Frontal cortex (tissue), 4 donors: ENCODE measurements at places on chromosomes 1 and 21.

- DNase-seq: no peak
Measured at GRCh38 chr1:194279975-194280374, 1093.6 kb upstream of the B3GALT2 start.

DNA sequence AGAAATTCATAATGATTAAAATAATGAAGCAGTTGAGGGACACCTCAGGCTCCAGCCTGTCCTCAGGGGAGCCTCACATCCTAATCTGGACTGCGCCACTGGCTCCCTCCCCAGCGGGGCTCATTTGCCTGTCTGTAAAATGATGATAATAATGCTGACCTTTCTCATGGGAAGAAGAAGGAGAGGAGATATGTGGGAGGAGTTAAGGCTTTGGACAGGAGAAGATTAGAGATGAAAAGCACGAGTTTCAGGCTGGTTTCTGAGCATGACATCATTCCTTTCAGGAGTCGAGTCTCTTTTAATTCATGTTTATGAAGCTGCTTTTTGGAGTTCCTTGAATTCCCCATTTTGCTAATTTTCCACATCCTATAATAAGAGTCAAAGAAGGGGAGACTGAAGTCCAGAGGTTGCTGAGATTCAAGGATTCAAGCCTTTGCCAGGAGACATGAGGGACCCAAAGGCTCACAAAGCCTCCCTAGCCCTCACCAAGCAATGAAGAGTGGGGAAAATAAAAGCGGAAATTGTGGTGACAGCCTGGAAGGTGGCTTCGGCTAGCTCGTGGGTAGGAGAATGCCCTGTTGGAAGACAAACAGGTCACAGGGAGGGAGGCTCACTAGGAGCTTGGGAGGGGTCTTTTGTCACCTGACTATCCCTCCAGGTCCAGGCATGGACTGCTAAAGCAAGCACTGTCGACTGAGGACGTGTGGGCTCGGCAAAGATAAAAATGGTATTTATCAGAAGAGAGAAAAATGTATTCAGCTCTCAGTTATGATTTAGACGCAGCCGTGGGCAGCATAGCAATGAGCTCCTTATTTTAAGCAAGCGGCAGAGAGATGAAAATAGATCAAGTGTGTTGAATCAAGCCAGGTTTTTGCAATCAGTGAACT is 27.5 kb upstream of the STMN1 start:
- no peak for DNase-seq

- DNase-seq: no peak
Measured at GRCh38 chr1:19210772-19211549, 895 bp upstream of the UBR4 start.

GRCh38 chr1:33220676-33221384 is 35.5 kb upstream of the ZNF362 start:
- no peak for DNase-seq

DNA sequence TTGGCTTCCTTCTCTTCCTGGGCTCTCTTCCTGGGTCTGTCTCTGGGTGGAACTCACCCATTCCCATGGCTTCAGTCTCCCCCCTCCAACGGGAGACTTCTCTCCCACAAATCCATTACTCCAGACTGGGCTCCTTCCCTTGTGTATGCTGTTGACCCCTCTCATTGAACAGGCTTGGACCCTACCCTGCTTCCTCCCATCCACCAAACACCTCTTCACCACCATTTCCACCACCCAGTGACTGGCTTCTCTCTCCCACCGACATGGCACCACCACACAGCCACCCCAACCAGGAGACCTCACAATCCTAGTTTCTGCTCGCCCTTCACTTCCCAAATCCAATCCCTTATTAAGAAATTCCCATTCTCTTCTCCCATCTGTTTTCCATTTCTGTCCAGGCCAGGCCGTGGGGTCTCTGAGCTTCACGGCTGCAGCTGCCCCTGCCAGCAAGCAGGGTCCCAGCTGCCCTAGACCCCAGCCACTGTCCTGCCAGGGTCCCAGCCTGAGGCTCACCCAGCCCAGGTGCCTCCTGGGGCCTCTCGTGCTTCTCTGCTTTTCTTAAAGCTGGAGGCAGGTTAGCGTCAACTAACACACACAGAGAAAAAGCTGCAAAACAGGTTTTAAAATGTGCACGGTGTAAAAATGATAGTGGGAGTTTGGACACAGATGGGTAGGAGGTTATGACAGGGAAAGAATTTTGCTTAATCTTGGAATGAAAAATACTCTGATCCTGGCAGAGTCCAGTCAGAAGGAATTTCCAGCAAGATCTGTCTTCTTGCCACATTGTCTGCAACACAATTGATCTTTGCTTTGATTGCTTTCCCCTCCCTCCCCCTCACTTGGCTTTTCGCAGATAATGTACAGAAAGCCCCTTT is 383.8 kb upstream of the VAMP3 start:
- no peak for DNase-seq

DNA sequence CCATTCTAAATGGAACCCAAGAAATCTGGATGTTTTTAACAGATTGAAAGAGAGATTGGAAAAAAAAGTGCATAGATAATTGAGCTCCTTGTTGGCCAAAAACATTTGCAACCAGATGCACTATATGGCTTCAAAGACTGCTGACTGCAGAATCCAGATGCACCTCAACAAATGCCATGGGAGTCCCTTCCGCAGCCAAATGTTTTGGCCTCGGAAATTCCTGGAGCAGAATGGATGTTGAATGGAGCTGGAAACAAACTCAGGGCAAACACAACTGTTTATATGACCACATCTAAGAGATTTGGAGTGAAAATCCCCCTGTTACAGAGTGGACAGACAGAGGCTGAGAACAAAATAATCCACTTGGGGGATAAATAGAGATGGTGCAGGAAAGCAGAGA is 285.0 kb upstream of the NFIA start:
- no peak for DNase-seq

DNA sequence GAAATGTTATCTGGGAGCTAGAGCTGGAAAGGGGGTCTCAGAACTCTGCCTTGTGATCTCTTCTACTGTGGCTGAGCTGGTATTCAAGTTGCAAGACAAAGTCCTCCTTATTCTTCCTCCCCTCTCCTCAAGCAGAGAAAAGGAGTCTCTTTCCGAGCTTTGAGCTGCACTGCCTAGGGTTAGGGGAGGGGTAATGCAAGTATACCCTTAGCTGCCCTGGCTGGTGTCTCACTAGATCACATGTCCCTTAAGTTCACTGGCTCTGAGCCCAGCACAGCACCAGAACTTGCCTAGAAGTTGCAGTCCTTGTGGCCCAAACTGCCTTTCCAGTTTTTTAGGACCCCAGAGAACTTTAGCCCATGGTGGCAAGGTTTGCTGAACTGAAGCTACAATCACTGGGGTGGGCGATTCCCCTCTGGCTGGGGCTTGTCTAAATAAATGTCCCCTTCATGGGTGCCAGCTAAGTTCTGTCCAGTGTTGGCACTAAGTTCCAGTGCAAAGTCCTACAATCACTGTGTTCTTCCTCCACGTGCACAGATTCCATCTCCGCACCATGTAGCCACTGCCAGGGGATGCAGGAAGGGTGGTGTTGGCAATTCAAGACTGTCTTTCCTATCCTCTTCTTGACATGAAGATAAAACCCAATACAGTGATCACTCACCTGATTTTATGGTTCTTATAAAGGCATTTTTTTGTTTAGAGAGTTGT is 22.7 kb upstream of the CHIA start:
- DNase-seq: no peak

- no peak for DNase-seq
Measured at GRCh38 chr1:204885790-204886189, 15.1 kb downstream of the NFASC start.

DNA sequence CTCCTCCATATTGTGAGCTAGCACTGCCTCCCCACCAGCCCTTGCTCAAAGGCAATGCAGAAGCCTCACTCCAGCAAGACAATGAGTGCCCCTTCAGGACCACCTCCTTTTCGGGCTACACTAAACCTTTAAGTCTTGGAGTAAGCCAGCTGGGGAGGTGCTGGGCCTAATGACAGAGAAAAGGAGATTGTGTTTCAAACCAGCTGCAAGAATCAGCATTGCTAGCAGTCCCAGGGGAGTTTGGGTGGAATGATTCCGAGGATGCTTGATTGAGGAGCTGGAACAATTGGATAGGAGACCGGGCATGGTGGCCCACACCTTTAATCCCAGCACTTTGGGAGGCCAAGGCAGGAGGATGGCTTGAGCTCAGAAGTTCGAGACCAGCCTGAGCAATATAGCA is 54.1 kb upstream of the GPR37L1 start:
- DNase-seq: no peak

DNA sequence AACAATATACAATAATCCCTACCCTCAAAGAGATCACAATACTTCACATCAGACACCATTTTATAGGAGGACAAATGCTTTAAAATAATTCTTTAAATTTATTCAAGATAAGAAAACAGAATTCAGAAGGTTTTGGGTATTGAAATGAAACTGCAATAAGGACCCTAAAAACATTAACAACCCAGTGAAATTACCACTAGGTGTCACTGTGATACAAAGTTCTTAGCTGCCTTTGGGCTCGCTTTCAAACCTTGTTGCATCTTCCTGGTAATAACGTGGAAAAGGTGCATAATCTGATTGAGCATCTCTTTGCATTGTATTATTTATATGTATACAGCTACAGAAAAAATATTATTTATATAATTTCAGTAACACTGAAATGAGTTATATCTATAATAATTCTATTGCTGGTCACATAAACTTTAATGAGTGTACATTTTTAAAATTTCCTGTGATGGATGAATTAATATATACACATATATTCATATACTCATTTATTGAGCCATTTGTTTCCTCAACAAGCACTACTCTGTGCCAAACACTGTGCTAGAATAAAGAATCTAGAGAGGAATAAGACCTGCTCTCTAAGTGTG is 185.2 kb downstream of the FAF1 start:
- peak; percentile 14 for DNase-seq

DNA sequence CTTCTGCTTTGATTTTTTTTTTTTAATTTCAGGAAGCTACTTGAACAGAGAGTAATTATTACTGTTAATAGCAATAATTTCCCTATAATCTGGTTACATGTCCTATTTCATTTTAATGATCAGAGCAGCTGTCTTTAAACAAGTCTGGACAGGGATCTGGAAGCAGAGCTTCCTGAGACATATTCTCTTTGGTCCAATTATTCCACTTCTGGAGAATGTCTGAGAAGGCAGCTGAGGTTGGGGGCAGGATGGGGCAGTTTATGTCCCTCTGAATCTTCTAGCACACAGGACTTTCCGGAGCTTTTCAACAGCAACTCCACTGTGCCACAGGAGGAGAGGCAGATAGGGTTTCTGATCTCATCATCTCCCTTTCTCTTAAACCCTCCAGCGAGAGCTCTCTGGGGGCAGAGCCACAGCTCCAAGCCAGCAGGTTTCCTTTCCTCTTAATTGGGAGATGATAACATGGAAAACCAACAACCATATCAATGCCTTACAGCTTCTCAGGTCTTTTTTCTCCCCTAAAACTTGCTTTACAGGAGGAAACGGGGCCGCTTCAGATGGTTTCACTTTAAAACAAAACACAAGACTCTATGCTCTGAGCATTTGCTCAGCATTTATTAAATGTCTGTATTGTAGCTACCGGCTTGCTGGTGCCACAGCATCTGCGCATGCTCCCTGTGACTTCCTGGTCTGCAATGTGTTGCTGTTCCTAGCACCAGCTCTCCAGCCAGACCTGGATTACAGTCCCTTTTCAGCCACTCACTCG is 425.7 kb upstream of the USP24 start:
- peak; percentile 13 for DNase-seq

- no peak for DNase-seq
Measured at GRCh38 chr1:95437011-95437410, 203.0 kb downstream of the RWDD3 start.

- no peak for DNase-seq
Measured at GRCh38 chr1:240607006-240607405, 4.9 kb downstream of the GREM2 start.

- DNase-seq: no peak
Measured at GRCh38 chr21:29520171-29520570, 221.4 kb downstream of the BACH1 start.

DNA sequence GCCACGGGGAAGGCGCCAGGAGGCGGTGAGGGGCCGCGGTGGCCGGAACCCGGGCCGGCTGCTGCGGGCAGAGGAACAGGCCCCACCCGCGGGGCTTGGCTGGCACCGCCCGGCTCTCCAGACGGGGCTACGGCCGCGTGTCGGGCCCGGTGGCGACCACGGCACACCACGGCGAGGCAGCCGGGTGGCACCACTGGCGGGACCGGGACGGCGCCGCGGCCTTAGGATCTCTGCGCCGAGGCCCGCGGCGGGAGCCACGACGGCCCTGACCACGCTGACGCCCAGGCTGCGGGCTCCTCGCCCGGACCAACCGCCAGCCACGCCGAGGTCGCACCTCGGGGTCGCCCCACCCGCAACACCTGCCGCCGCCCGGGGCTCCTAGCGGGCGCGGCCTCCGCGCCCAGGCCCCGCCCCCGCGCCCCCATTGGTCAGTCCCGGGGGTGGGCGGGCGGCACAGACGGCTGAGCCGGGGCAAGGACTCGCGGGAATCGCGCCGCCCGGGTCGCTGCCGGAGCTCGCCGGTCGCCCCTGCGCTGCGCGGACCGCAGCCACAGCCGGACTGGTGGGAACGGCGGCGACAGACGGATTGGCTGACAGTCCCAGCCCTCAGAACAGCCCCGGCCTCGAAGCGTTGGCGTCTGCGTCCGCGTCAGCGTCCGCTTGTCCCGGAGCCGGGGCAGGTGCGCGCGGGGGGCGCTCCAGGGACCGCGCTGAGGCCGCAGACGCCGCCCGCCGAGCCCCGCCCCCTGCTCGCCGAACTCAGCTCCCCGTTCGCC is at the start of gene BMP8A:
Gene BMP8A, plus strand, starts transcription at position 491 of the 776 bp plus-strand sequence. CDS start 356 bp downstream, outside the sequence.
- peak; percentile 85 for DNase-seq

GRCh38 chr1:175287849-175288248 is 95.3 kb upstream of the KIAA0040 start:
- DNase-seq: no peak

DNA sequence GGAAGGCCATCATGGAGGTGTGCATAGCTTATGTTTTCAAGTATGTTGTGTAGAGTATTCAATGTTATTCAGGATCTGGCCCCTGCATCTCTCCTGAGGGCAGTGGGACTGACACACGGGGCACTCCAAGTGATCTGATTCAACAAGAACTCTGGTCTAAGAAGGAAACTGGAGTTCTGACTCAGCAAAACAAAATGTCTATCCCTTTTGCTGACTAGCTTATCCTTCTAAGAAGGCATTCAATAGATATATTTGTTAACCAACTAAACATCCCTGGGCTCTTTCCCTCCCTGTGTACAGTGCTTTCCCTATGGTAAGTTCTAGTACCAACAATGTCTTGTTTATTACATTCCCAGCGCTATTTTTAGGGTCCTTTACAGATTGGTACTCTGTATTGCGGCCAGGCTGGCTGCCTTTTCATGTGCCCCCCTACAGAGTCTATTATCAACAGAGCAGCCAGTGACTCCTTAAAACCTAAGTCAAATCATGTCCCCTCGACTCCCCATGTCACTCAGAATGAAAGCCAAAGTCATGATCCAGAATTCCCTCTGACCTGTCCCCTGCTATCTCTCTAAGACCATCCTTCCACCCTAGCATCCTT is 304.9 kb downstream of the KCNH1 start:
- no peak for DNase-seq

GRCh38 chr1:214058076-214058475 is 70.3 kb downstream of the PROX1 start:
- no peak for DNase-seq
